ENCODE measurements at places on chromosomes 4 and X. TPM values are rescaled to one million over a fixed set of nuclear protein-coding genes. Genes with fewer than 3 reads are reported as not detected.

DNA sequence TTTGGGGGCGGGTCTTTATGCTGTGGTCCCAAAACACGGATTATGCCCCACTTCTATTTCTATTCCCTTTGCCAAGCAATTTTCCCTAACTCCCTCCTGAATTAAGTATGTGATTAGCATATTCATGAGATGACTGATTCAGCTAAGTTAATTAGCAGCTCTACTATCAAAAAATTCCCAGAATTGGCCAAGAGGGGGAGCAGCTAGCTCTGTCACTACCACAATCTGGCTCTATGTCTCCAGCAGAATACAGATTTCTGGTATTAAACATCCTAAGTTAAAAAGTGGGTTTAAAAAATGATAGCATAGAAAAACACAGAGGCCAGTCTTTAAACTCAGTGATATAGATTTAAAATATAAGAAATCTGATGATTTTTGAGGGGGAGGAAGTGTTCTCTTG, 80.3 kb downstream of the GPC4 start:
- no peak for DNase-seq

- no peak for DNase-seq
These were observed 278.7 kb downstream of the RCHY1 start for GRCh38 chr4:75235359-75235951.

PPM1K gene
- total RNA-seq = 14.1 TPM

DNA sequence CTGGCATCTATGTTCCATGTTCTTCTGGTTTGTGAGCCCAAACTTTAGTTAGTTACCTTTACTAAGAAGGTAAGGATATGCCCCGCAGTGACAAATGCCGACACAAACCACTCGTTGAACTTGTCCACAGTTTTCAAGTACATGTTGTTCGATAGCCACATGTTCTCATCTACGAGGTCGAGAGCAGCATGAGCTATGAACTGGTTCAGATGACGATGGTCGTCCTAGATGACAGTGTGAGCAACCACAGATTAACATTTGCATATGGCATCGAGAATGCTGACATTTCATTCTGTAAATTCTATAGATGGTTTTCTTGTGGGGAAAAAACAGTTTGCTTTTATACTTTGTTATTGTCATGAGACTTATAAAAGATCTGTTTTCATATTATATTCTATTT, 18.0 kb downstream of the TRAPPC2 start:
- DNase-seq = no peak

- DNase-seq = no peak
These were observed 5.6 kb downstream of the PDE5A start for GRCh38 chr4:119623025-119623424.

DNA sequence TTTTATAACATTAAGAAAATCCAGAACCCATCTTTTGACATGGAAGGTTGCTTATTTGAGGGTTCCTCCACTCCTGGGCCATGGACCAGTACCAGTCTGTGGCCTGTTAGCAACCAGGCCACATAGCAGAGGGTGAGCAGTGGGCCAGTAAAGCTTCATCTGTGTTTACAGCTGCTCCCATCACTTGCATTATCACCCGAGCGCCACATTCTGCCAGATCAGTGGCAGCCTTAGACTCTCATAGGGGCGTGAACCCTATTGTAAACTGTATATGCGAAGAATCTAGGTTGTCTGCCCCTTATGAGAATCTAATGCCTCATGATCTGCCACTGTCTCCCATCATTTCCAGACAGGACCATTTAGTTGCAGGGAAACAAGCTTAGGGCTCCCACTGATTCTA, 58.6 kb downstream of the NDST4 start:
- DNase-seq = peak; percentile 44

DNA sequence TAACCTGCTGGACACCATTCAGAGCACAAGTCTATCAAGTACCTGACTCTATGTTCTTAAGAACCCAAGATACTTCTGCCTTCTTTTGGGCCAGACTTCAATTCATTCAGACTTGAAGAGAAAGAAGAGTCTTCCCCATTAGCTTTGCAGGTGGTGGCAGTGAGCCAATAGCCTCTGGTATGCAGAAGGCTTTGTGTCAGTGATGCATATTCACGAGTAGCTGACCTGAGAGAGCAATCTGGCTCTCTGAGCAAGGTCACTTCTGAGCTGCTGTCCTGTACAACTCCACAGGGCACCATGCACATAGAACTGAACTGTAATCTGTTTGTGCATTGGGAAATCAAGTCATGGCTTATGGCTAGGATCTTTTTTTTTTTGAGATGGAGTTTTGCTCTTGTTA, 39.9 kb upstream of the SPINK2 start:
- peak; percentile 24 for DNase-seq

- DNase-seq = no peak
These were observed 5.8 kb upstream of the DCLK2 start for GRCh38 chr4:150072471-150072870.

DNA sequence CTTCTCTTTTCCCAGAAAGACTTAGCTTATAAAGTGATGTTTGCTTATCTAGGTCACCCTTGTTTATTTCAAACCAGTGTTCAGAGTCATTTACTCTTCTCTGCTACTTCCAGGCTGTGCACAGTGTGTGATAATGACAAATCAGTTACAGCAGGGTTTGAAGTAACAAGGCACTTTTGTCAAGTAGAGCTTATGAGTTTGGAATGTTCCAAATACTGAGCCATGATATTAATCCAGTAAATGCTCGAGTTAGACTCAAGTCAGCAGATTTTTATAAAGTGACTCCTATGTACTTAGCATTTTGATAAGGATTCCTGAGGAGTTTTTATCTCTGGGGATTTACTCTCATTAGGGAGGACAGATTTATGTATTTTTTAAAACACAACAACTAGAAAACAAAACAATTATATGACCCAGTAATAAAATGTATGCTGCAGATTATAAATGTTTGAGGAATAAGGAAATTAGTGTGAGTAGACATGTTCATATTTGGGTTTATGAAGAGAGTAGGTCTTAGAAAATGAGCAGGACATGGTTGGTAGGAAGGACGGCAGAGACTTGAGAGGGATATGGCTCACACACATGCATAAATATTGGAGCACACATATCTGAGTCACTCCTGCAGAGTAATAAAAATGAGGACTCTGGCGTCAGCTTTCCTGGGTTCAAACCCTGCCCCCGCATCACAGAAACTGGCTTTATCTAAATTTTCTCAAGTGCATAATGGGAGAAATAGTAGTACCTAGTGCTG, 271.2 kb downstream of the FBXO8 start:
- DNase-seq = no peak

- no peak for DNase-seq
These were observed 1718.9 kb downstream of the C4orf33 start for GRCh38 chr4:130814896-130815295.

DNA sequence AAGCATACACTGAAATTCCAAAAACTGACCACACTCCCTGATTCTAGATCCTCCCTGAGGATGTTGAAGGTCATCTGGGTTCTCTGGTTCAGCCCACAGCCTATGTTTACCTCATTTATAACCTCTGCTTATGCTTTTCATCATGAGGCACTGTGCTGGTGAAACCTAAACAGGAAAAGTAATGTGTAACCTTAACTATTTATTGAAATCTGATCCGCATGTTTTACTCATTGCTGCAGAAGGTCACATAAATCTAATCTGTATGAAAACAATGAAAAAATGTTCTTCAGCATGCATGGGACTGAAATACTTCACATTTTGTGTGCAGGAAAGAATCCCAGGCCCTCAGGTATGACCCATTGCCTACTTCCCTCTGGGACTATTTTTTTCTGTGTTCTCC, 30.3 kb downstream of the UCHL1 start:
- no peak for DNase-seq

DNA sequence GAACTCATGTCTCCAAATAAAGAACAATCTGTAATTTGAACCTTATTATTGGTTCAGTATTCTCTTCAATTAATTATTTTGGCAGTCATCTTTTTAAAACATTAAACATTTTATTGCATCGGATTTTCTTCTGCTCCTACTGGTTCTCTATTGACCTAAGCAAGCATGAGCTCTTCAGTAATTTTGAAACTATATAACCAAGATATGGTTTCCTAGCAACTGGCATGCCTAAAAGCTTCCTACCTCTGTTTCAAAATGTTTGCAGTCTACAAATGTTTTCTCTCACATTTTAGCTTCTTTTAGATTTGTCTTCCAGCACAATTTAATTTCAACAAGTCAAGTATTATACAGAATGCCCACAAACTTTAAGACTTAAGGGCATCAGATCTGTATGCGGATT, 371.3 kb downstream of the GPM6A start:
- DNase-seq = no peak

DNA sequence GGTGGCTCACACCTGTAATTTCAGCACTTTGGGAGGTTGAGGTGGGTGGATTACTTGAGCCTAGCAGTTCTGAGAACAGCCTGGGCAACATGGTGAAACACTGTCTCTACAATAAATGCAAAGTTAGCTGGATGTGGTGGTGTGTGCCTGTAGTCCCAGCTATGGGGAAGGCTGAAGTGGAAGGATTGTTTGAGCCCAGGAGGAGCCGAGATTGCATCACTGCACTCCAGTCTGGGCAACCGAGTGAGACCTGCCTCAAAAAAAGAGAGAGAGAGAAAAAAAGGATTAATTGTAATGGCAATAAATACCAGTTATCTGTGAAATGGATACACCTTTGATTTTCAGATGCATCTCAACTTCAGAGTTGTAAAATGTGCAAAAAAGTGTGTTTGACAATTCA, 58.8 kb downstream of the SPRY1 start:
- DNase-seq = no peak

- DNase-seq = no peak
These were observed 531 bp downstream of the STAG2 start for GRCh38 chrX:123962006-123962467.

- DNase-seq = peak; percentile 95
These were observed 28.1 kb downstream of the NOP14 start for GRCh38 chr4:2934813-2935761.

GRCh38 chrX:71160475-71160874, 15.8 kb downstream of the NLGN3 start:
- DNase-seq = no peak

DNA sequence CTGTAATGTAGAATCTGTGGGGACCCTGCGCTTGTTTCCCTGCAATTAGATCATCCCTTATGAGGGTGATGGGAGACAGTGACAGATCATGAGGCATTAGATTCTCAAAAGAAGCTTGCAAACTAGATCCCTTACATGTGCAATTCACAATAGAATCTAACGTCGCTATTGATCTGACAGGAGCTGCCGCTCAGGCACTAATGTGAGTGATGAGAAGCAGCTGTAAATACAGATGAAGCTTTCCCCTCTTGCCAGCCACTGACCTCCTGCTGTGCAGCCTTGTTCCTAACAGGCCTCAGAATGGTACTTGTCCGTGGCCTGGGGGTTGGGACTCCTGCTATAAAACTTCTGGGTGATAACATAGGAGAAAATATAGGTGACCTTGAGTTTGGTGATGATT, 1076.8 kb downstream of the PDHA2 start:
- DNase-seq = peak; percentile 50

GRCh38 chr4:16759931-16760582, 138.4 kb downstream of the LDB2 start:
- no peak for DNase-seq

VCX3A gene
- 0.25 TPM for total RNA-seq

C4orf50 gene
- 0.17 TPM for total RNA-seq

ADRA2C gene
- 21.8 TPM for total RNA-seq

TRPC5OS gene
- total RNA-seq = not detected

DNA sequence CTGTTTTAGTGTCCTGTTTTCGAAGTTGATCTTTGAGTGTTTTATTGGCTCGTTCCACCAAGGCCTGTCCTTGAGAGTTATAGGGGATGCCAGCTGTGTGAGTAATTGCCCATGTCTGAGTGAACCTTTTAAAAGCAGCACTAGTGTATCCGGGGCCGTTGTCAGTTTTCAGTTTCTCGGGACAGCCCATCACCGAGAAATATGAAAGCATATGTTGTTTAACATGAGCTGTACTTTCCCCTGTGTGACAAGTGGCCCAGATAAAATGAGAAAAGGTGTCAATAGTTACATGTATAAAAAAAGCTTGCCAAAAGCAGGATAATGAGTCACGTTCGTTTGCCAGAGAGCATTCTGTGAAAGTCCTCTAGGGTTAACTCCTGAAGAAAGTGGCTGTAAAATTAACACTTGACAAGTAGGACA, 48.6 kb upstream of the RASSF6 start:
- DNase-seq = no peak

GRCh38 chr4:132114885-132115284, 1034.2 kb upstream of the PCDH10 start:
- no peak for DNase-seq

DNA sequence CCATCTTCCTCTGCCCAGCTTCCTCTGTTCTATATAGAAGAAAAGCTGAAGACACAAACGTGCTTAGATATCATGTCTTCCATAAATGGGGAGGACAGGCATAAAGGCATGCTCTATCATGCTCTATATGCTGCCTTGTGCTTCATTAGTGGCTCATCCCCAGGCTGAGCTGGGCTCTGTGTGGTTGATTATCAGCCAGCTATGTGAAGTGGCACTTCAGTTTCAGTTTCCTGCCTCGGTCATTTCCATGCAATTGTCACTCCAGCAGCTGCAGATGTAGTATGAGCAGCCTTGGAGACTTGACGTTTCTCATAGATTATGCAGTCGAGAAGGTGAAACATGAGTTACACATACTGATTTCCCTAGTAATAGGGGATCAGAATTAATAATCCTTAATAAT, 106.2 kb downstream of the SYTL5 start:
- no peak for DNase-seq

PRAF2 gene
- total RNA-seq = 15.0 TPM

DMRTC1B gene
- 0.22 TPM for total RNA-seq

SLIT2 gene
- 13.5 TPM for total RNA-seq

DNA sequence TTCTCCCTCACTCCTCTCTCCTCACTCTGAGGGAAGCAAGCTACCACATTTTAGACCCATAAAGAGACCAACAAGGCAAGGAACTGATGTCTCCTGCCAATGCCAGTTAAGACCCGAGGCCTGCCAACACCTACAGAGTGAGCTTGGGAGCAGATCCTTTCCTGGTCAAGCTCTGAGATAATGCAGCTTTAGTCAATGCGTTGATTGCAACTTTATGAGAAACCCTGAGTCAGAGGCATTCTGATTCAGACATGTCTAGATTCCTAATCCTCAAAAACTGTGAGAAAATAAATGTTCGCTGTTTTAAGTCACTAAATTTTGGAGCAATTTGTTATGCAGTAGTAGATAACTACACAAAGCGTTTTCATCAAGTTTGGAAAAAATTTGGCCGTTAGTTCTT, 115.5 kb downstream of the JADE1 start:
- no peak for DNase-seq

KIT gene
- 23.3 TPM for total RNA-seq

- no peak for DNase-seq
These were observed 9.4 kb downstream of the TCEANC start for GRCh38 chrX:13662355-13662791.

- no peak for DNase-seq
These were observed 150.9 kb upstream of the ANK2 start for GRCh38 chr4:112898357-112899141.

NRK gene
- total RNA-seq = 3.1 TPM

DNA sequence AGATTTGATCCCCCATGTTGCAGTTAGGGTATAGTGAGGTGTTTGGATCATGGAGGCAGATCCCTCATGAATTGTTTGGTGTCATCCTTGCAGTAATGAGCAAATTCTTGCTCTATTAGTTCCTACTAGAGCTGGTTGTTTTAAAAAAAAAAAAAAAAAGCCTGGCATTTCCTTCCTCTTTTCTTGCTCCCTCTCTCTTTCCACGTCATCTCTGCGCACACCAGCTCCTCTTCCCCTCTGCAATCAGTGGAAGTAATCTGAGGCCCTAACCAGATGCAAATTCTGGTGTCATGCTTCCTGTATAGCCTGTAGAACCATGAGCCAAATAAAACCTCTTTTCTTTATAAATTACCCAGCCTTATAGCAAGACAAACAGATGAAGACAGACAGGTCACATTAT, 24.5 kb downstream of the WDR17 start:
- no peak for DNase-seq

CRMP1 gene
- 109 TPM for total RNA-seq

GRCh38 chr4:102751941-102752340, 8.8 kb downstream of the MANBA start:
- no peak for DNase-seq

Measured in WTC11 (cell line).